ENCODE measurements at places on chromosomes 6 and 20. TPM values are rescaled to one million over a fixed set of nuclear protein-coding genes. Genes with fewer than 3 reads are reported as not detected.

GRCh38 chr20:43979576-43980105 lies 65.0 kb downstream of the TOX2 start:
- no peak for DNase-seq
- no peaks in the 10 kb centered on the region for H3K36me3 ChIP-seq

DNA sequence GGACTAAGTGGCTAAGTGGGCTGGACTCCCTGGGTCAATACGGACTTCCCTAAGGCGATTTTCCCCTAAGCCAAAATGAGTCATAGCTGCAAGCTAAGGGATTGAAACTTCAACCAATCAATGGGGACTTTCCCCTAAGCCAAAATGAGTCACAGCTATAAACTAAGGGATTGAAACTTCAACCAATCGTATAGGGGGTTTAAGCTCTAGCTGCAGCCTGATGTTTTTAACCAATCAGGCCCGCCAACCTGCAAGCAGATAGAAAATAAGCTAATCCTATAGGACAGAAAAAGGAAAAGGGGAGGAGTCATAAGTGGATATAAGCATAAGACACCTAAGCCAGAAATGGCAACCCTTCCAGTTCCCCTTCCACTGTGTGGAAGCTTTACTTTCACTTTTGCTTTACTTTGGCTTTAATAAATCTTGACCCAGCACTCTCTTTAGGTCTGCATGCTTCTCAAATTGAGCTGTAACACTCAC lies 655.0 kb upstream of the HS3ST5 start:
- H3K36me3 ChIP-seq, result no peaks in the 10 kb centered on the region
- H3K4me3 ChIP-seq, result no peak overlapping the region
- H3K4me1 ChIP-seq, result no peaks in the 10 kb centered on the region
- DNase-seq, result no peak
- H3K27ac ChIP-seq, result no peak overlapping the region

GRCh38 chr20:37151529-37151928 lies 27.6 kb upstream of the RPN2 start:
- H3K27me3 ChIP-seq, result no peaks in the 10 kb centered on the region
- H3K36me3 ChIP-seq, result no peaks in the 10 kb centered on the region
- no peaks in the 10 kb centered on the region for H3K4me1 ChIP-seq
- H3K4me3 ChIP-seq, result no peak overlapping the region

The RAMACL gene
- 0.23 TPM for polyA plus RNA-seq

The PACSIN1 gene
- polyA plus RNA-seq, result 0.06 TPM

The COL11A2 gene
- 0.13 TPM for polyA plus RNA-seq

Measured in naive thymus-derived CD8-positive, alpha-beta T cell (primary cell).